Foreskin fibroblast (primary cell): ENCODE measurements at places on chromosomes 4 and X.

DNA sequence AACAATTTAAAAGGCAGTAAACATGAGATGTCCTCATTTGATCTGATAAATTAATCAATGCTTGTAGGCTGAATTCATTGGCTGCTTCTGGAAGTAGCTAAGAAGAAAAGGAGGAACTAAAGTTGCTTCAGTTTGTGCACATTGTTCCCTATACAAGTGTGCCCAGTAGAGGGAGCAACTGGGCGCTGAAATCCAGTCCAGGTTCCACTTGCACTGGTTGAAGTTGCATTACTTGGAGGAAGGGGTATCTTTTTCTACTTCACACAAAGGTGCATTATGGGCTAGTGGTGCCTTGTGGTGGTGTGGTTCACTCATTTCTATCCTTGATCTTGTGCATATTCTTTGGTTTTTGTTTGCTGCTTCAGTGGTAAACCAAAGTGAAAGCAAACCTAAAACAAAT lies 67.9 kb upstream of the SOX3 start:
- no peak for DNase-seq

- peak; percentile 15 for DNase-seq
Measured at GRCh38 chr4:159051245-159052071, 51.4 kb upstream of the RAPGEF2 start.

DNA sequence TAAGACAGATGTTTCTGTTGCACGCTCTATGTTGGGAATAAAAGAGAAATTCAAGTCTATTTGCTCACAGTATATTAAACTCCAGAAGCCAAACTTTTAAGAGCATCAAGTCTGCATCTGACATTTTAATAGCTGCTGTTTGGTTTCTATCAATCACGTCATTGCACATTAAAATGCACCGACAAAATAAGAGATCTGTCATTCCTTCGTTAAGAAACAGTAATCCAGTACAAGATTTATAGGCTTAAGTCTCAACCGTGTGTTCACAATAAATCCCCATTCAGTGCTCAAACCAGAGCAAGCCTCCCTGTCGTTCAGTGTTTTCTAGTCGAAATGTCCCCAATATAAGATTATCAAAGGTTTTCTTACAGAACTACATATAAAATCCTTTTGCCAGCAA lies 89.0 kb upstream of the BMPR1B start:
- DNase-seq: no peak

- DNase-seq: no peak
Measured at GRCh38 chr4:152534541-152535359, 1.1 kb downstream of the FBXW7 start.

- DNase-seq: no peak
Measured at GRCh38 chr4:141074098-141074878, 59.0 kb downstream of the RNF150 start.

- DNase-seq: no peak
Measured at GRCh38 chr4:37679301-37679700, 6.9 kb downstream of the RELL1 start.

DNA sequence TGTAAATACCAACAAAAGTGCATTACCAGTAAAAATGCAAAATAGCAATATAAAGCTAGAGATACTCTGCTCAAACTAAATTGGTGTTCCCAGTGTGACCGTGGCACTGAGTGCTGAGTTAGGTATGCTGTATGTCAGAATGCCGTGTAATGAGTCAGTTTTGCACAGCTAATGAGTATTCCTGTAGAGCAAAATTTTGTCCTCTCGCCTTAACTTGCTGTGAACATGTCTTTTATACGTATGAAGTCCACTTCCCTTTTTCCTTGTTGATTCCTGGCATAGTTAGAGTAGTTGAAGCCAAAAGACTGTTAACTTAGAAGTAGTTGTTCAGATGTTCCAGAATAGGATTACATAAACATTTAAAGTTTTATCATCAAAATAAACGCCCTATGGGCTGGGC lies 11.5 kb downstream of the DCLK2 start:
- DNase-seq: no peak

GRCh38 chrX:149631234-149632165 lies at the start of gene TMEM185A:
TSS of gene TMEM185A (minus strand) at chrX:149631792. CDS start at chrX:149631580, 212 bp downstream.
- peak; percentile 76 for DNase-seq

DNA sequence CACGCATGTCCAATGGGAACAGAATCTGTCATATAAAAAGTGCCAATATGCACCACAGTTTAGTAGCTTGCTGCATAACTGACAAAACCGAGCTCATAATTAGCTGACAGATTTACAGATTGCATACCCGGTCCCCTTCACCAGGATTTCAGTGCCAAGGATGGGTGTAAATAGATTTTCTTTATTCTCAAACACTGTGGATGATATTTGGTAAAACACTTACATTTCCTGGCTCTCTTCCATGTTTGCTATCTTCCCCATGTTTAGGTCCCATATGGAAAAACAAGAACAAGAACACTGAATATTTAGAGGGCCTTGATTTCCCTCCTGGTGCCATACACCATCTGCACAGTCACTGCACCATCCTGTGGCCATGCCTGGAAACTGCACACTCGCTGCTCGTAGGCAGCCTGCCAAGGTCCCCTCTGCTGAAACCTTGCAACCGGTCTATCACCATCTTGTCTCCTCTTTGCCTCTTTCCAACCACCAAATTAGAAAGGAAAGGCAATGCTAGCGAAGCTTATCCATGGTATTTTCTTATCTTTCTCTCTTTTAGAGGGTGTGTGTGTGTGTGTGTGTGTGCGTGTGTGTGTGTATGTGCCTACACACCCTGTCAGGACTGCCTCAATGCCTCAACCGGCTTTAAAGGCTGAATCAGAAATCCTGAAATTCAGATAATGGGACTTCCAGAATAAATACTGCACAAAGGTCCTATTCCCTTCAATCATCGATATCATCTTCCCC lies 124.2 kb upstream of the MBNL3 start:
- DNase-seq: no peak

- no peak for DNase-seq
Measured at GRCh38 chrX:42098900-42099299, 175.5 kb upstream of the CASK start.

DNA sequence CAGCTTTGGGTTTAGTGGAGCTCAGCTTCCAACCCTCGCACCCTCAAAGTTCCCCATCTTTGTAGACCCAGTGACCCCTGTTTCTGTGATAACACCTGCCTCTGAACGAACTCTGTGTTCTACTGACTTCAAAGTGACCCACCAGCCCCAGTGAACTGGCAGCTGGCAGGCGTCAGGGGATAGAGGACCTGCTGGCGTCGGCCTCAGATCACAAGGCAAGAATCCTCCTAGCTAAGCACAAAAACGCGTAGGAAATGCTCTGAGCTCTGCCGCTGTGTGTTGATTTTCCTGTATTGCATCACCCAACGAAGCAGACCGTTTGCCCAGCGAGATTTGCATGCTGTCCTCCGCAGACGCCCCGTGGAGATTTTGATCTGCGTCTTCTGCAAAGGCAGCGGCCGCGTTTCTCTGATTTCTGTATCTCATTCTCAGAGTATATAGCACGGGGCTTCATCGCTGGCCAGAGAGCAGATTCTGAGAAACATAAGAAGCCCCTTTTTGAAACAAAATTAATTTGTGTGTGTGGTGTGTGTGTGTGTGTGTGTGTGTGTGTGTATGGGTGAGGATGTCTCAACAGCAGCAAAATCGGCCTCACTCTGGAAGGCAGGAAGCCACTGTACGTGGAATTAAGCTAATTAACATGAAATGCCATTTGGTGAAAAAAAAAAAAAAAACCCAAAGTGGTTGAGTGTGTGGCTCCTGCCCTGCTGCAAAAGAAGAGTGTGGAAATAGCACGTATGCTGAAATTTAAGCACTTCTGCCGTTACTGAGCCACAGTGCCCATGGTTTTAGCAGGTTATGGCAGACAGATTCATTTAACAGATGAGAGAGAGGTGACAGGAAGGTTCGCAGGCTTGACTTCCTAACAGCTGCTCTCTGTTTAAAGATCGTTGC lies 29.2 kb upstream of the ASMTL start:
- DNase-seq: peak; percentile 51

GRCh38 chr4:72743078-72743477 lies 174.1 kb upstream of the ADAMTS3 start:
- DNase-seq: no peak

DNA sequence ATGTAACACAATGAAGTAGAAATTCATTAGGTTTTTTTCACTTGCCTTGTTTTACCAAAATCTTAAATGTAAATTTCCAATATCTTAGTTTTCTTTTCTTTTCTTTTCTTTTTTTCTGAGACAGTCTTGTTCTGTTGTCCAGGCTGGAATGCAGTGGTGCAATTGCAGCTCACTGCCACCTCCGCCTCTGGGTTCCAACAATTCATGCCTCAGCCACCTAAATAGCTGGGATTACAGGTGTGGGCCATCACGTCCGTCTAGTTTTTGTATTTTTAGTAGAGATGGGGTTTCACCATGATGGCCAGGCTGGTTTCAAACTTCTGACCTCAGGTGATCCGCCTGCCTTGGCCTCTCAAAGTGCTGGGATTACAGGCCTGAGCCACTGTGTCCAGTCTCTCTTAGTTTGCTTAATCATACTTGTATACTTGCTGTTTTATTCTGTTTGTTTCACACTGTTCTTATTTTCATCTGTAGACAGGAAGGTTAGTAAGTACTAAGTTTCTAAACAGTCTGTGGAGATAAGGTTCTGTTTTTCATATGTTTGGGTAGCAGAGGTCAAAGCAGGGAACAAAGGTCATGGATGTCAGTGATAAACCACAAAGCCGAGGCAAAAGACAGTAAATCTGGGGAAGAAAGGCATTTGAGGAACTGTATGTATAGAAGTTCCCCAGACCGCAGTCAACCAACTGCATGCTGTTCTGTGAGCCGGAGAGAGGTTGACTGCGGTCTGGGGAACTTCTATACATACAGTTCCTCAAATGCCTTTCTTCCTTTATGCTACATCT lies 129.1 kb downstream of the CBR4 start:
- no peak for DNase-seq

- no peak for DNase-seq
Measured at GRCh38 chrX:10516781-10517322, 103.5 kb downstream of the MID1 start.

DNA sequence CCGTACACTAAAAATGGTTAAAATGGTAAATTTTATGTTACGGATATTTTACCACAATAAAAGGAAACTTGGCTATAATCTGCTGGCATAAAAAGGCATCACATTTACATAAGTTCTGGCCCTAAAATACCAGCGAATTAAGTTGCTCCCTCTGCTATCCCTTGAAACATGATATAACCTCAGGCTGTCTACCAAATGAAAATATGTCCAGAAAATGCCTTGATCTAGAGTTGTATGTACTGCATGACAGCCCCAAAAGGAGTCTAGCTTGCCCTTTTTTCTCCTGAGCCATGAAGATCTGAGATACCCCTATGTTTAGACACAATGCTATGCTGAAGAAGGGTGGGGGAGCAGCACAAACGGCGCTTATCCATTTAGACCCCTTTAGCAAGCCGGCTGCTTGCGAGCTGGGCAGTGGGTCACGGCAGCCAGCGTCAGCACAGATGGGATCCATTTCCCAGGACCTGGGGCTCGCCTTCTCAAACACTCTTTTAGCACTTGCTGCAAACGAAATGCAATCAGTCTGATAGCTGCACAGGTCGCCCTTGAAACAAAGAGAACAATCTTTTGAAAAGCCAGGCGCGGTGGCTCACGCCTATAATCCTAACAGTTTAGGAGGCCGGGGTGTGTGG lies 77.0 kb downstream of the AFAP1 start:
- peak; percentile 57 for DNase-seq

DNA sequence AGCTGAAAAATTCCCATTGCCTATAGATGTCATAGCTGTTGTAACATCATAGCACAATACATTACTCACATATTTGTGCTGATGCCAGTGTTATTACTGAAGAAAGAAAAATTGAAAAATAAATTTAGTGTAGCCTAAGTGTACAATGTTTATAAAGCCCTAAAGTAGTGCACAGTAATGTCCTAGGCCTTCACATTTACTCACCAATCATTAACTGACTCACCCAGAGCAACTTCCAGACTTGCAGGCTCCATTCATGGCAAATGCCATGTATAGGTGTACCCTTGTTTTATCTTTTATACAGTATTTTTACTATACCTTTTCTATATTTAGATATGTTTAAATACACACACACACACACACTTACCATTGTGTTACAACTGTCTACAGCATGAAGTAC lies 265.4 kb upstream of the MAGEB18 start:
- no peak for DNase-seq

DNA sequence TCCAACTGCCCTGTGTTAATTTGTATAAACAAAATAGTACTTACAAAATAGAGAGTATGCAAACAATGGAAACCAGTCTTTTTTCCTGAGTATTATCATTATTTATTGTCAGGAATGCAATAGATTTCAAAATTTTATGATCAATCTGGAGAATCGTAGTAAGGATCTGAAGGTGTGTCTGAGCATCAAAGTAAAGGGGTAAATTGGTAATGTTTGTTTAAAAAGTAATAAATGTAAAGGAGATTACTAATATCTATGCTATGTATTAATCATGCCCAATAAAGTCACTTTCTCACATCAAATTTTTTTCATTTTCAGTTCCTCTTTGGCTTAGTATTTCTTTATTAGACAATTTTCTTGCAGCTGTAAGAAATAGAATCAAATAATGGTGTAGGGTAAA lies 1507.1 kb upstream of the PCDH7 start:
- no peak for DNase-seq

GRCh38 chr4:101417046-101417445 lies 69.7 kb upstream of the PPP3CA start:
- no peak for DNase-seq

DNA sequence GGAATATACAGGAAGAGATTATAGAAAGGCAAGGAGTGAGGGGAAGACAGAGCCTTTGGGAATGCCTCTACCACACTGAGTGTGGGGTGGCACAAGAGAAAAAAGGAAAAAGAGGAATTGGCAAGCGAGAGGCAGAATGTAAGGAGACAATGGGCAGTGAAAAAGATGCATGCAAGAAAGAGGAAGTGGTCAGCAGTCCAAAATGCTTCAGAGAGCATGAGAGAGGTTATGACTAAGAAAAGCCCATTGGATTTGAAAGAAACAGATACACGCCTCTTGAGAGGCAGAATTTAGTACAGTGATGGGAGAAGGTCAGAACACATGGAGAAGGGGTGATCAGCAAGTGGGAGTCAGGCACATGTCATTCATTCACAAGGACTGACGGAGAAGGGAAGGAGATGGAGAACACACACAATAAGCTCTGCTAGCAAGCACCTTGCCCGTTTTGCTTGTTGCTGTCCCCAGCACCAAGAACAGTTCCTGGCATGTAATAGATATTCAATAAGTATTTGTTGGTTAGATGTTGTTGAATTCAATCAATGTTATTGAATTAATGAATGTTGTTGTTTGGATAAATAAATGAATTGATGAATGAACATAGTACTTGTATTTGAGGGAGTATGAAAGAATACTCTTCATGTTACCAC lies 6.3 kb downstream of the DCHS2 start:
- DNase-seq: no peak
